ENCODE measurements at places on chromosomes 13 and 19.

DNA sequence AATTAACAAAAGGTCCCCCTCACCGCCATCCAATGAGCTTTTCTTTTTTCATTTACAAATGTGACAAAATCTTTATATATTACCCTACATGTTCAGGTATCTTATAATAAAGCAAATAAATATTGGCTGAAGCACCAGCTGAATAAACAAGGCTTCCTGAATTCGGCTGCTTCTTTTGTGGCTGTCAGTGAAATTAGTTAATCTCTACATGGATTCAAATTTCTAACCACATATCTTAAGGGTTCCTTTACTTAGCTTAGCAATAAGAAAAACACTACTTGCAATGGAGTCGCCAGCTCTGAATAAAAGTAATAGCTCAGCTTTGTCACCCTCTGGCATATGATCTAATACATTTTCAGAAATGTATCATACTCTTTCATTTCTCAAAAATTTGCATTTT, 104.3 kb downstream of the CCNA1 start:
- no peak for DNase-seq
- H3K4me3 ChIP-seq, result no peak overlapping the region
- H3K4me1 ChIP-seq, result peaks cover 7% of the 10 kb centered on the region
- H3K27me3 ChIP-seq, result peaks cover 16% of the 10 kb centered on the region
- H3K27ac ChIP-seq, result no peak overlapping the region
- H3K36me3 ChIP-seq, result peaks cover 2% of the 10 kb centered on the region

- H3K4me1 ChIP-seq, result peaks cover 30% of the 10 kb centered on the region
- peak overlapping the region; percentile 100 for H3K27ac ChIP-seq
- H3K27me3 ChIP-seq, result no peaks in the 10 kb centered on the region
- no peak for DNase-seq
- H3K4me3 ChIP-seq, result peak overlapping the region; percentile 99
- H3K36me3 ChIP-seq, result peaks cover 20% of the 10 kb centered on the region
These were observed 760 bp downstream of the ZNF91 start for GRCh38 chr19:23394511-23394910.

GRCh38 chr19:35224681-35225571, 3.6 kb downstream of the FAM187B start:
- no peak overlapping the region for H3K27ac ChIP-seq
- H3K36me3 ChIP-seq, result no peaks in the 10 kb centered on the region
- DNase-seq, result no peak
- peaks cover 5% of the 10 kb centered on the region for H3K4me1 ChIP-seq
- no peak overlapping the region for H3K4me3 ChIP-seq

- peaks cover 3% of the 10 kb centered on the region for H3K27me3 ChIP-seq
- H3K36me3 ChIP-seq, result no peaks in the 10 kb centered on the region
- H3K4me3 ChIP-seq, result no peak overlapping the region
- H3K4me1 ChIP-seq, result no peaks in the 10 kb centered on the region
- H3K27ac ChIP-seq, result no peak overlapping the region
These were observed 10.4 kb upstream of the ITM2B start for GRCh38 chr13:48222358-48223301.

DNA sequence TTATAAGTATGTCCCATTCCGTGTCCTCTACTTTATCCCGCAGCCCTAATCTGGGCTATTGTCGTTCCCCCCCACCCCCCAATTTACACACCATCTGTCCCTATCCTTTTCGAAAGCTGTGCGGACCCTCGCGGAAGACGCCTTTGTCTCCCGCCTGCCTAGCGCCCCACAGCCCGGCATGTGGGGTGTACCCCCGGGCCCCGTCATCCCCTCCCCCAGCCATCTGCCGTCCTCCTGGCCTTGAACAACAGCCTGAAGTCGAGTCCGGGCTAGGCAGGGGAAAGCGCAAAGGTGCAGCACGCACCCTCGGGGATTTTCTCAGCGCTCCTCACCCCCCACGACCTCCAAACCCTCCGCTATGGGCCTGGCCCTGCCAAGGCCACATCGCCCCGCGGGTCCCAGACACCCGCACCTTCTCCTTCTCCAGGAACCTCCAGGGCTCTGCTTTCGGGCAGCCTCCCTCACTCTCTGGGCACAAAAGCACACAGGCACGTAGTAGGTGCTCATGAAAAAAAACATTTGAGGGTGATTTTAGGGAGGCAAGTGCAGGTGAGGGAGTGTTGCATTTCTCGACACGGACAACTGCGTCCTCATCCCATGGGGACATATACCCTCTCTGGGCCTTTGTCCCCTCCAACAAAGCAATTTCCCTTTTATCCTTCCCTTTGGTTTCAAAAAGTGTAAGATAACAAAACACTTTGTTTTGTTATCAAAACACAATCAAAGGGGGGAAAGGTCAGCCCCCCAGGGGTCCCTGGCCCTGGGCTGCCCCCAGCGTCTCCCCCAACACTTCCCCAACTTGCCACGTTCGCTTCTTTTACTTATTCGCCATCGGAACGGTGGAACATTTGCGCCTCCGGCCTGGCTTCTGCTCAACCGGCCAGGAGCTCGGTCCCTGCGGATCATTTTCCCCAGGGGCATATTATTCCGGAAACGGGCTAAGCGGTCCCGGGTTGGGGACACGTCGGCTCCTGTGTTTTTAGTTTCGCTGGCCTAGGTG, 16.4 kb downstream of the CCDC124 start:
- peak overlapping the region; percentile 79 for H3K4me3 ChIP-seq
- H3K4me1 ChIP-seq, result peaks cover 26% of the 10 kb centered on the region
- no peak for DNase-seq

- H3K4me1 ChIP-seq, result peaks cover 47% of the 10 kb centered on the region
- H3K27me3 ChIP-seq, result no peaks in the 10 kb centered on the region
- no peak overlapping the region for H3K27ac ChIP-seq
- DNase-seq, result no peak
These were observed 48.8 kb downstream of the COMP start for GRCh38 chr19:18742324-18742723.

- H3K4me1 ChIP-seq, result no peaks in the 10 kb centered on the region
- H3K4me3 ChIP-seq, result no peak overlapping the region
- DNase-seq, result no peak
These were observed 21.3 kb downstream of the ZNF77 start for GRCh38 chr19:2923510-2923909.

DNA sequence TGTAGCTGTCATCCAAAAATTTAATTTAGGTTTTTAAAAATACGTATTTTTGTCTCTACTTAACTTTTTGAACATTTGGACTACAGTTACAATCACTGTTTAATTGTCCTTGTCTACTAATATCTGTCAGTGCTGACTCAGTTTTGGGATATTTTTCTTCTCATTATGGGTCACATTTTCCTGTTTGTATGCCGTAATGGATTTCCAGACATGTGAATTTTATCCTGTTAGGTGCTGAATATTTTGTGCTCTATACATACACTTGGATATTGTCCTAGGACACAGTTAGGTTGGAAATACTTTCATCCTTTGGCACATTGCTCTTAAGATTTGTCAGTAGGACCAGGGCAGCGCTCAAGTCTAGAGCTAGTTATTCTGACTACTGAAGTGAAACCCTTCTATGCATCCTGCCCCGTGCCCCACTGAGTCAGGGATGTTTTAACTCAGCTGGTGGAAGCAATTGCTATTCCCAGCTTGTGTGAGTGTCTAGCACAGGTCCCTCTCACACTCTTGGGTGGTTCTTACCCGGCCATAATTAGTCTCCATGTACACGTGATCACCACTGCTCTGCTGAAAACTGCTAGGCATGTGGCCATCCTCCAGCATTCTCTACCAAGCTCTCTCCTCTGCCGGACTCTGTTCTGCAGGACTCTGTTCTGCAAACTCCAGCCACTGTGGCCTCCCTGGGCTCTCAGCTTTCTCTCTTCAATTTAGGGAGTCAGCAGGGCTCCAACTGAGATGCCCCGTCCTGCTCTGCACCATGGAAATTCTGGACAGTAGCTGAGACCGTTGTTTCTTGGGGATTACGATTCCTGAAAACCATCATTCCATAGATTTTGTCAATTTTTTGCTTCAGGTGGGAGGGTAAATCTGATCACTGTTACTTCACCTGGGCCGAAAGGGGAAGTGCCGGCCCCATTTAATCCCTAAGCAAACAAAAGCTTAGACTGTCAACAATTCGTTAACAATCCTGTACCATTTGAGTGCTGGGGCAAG, 11.1 kb downstream of the PROZ start:
- H3K27ac ChIP-seq, result peak overlapping the region; percentile 63
- H3K4me1 ChIP-seq, result peaks cover 27% of the 10 kb centered on the region
- no peaks in the 10 kb centered on the region for H3K27me3 ChIP-seq
- peak overlapping the region; percentile 9 for H3K4me3 ChIP-seq

DNA sequence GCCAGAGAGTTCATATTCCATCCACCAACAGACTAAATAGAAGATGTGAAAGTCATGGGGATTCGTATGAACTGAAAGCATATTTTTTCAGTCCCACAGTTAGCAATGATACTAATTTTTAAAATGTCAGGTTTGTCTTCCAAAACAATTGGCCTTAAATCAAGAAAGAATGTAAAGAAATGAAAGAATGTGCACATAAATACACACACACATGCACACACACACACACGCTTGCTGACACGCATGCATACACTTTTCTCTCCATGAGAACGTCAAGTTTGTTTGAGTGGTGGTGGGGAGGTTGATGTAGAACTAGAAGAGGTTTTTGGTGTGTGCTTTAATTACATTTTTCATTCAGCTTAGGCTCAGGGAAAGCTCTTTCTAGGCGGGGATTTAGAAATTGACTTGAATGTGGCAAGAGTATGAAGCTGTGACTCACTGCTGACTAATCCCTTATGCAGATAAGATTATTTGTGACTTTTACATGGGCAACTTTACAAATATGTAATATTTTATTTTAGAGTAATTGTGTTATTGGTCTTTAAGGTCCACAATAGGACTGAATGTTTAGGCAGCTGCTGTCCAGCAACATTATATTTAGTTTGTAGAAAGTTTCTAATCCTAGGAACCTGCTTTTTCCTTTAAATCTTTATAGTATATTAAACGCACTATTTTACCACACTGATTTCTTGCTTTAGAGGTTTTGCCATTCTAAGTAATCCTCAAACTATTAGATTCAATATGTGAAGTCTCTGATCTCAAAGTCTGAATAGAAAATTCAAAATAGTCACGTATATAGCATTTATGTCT, 18.8 kb downstream of the FLT1 start:
- peaks cover 11% of the 10 kb centered on the region for H3K4me1 ChIP-seq
- no peak overlapping the region for H3K27ac ChIP-seq
- no peak for DNase-seq
- H3K27me3 ChIP-seq, result peaks cover 9% of the 10 kb centered on the region

GRCh38 chr13:59681636-59682311, 482.0 kb downstream of the DIAPH3 start:
- H3K4me3 ChIP-seq, result no peak overlapping the region
- DNase-seq, result no peak
- peaks cover 21% of the 10 kb centered on the region for H3K4me1 ChIP-seq
- H3K27ac ChIP-seq, result no peak overlapping the region
